ENCODE measurements at places on chromosomes 2 and 18.

GRCh38 chr18:3411854-3412268 is 38.1 kb upstream of the TGIF1 start:
- peak; percentile 8 for DNase-seq

DNA sequence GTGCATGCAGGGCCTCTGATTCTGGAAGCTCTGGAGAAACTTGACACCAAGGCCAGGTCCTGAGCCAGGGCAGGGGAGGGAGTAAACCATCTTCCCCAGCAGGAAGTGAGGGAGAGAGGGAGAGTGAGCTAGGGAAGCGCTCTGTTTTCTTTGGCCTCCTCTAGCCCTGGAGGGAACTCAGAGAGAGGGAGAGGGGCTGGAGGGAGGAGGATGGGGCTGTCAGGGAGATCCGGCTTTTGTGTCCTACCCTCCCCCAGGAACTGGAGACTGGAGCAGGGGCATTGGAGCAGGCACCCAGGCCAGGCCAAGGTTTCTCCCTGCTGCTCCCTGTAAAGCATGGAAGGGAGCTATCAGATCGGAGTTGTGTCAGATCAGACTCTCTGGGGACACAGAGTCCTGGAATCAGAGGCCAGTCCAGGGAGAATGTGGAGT is 22.7 kb upstream of the PKDCC start:
- DNase-seq: no peak

- DNase-seq: no peak
Measured at GRCh38 chr2:148257276-148257675, 236.4 kb downstream of the MBD5 start.

DNA sequence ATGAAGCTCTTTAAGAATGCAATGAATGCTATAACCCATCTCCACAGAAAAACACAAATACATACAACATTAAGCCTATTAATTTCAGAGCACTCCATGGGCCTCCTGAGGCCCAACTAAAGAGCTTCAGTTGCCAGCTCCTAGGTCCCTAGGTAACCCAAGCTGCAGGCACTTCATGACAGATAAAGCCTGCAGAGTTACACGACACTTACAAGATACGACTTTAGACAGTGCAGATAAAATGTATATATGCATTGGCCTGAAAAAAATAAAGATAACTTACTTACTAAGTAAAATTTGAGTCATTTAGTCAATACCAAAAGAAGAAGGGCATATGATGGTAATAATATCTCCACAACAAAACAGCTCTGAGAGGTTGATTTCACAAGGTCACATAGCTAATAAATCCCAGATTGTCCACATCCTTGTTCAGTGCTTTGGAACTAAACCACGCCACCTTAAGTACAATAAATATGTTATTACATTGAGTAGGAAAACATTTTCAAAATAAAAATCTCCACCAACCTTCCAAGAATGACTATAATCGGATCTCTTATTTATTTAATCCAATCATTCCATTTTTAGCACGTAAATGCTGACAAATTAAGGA is 3.4 kb downstream of the MAP4K3 start:
- DNase-seq: no peak

GRCh38 chr2:219344751-219345430 is 12.3 kb upstream of the RESP18 start:
- no peak for DNase-seq

GRCh38 chr2:9838391-9838790 is 4.9 kb upstream of the TAF1B start:
- DNase-seq: no peak

DNA sequence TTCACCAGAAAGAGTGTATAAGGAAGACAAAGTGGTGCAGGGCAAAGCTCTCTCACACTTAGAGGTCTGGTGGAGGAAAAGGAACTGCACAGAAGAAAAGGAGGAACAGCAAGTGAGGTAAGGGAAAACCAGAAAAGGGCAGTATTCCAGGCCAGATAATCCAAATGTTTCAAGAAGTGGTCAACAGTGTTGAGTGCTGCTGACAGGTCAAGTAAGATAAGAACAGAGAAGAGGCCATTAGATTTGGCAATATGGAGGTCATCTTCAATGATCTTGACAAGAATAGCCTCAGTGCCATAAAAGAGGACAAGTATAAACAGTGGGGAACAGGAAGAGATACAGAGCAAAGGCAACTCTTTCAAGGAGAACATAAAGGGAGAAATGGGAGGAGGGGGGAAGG is 15.0 kb downstream of the ADD2 start:
- no peak for DNase-seq

DNA sequence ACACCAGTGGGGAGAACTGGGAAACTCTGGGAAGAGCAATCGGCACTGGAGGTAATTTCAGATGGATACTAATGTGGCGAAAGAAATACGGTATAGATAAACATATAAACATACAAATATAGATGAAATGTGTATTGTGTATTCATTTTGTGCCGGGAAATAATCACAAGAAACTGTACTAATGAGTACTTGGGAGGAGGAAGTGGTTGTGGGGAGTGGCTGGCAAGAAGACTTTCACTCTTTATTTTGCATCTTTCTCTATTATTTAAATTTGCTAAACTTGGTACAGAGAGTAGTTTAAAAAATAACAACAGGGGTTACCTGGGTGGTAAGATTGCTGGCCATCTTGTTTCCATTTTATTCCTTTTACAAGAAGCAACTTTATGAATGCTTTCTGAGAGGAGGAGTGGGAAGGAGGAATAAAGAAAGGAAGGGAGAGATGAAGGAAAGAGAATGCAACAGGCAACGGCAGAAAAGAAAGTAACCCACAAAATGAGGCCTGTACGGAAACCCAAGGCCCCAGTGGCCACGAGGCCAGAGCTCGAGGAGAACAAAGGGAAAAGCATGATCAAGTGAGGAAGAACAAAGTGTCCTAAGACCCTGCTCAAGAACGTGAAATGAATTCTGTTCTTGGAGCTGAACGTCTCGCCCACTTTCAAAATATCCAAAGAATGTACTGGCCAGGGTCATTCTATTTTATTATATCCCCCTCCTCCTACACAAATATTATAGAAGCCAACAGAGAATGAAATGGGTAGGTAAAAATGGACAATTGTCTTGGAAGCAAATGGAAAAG is 45.2 kb downstream of the FAM178B start:
- DNase-seq: no peak

- DNase-seq: no peak
Measured at GRCh38 chr2:45836740-45837139, 185.3 kb downstream of the PRKCE start.

GRCh38 chr18:76678248-76678647 is 144.1 kb upstream of the ZNF236 start:
- DNase-seq: no peak

GRCh38 chr18:3494569-3494968 is 44.6 kb downstream of the TGIF1 start:
- DNase-seq: no peak

DNA sequence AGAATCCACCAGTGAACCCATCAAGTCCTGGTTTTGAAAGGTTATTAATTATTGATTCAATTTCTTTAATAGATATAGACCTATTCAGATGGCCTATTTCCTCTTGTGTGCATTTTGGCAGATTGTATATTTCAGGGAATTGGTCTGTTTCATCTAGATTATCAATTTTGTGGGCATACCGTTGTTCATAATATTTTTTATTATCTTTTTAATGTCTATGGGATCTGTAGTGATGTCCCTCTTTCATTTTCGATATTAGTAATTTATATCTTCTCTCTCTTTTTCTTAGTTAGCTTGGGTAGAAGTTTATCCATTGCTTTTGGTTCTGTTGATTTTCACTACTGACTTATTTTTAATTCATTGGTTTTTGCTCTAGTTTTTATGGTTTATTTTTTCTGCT is 39.9 kb upstream of the TANC1 start:
- no peak for DNase-seq

DNA sequence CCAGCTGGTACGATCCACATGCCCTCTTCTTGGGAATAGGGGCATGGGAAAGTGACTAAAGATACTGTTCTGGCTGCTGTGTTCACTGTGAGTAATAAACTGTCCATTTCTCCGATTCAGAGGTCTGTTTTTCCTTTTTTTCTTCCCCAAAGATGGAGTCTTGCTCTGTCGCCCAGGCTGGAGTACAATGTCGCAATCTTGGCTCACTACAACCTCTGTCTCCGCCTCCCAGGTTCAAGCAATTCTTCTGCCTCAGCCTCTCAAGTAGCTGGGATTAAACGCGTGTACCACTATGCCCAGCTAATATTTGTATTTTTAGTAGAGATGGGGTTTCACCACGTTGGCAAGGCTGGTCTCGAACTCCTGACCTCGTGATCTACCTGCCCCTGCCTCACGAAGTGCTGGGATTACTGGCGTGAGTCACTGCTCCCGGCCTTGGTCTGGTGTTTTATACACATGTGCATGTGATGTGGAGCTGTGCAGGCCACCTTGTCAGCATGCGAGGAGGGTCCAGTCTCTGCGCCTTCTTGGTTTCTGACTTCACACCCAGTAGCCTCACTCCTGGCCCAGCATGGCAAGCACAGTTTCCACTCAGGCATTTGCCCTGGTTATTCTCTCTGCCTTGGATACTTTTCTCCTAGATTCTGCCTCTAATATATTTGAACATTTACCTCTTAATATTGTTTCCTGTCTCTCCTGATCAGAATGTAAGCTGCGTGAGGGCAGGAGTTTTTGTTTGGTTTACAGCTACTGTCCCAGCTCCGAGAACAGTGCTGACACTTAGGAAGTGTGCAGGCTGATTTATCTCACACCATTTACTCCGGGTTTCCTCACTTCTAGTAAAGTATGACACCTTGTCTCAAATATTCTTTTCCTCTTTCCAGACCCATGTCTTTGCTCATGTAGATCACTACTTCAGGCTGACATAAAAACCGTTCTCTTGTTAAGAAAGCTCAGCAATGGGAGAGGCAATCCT is 19.7 kb downstream of the PTPN18 start:
- no peak for DNase-seq

DNA sequence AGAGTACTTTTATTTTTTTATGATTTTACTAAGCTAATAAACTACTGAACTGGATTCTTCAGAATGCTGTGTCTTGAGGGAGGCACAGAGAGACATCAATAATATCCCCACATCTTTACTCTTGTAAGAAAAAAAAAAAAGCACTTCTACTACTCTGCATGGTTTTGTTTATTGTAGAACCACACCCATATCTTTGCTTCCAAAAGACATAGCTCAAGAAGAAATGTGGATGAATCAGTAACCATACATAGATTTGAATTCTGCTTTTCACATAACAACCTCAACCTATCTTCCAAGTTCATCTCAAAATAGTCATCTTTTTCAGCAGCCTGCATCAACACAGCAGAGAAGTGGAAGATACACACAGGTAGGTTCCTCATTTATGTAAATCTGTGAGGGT is 12.2 kb upstream of the COL5A2 start:
- DNase-seq: no peak

Data from stimulated activated CD8-positive, alpha-beta memory T cell treated with anti-CD3 and anti-CD28 coated beads, Interleukin-7, amount 100 ng/mL, for 4 hours (primary cell).